NCI-H82 (cell line): ENCODE measurements at places on chromosomes 1 and 21.
A peak's percentile ranks its signal among the peaks of the same experiment; 100 is the strongest.

GRCh38 chr1:1187938-1188337, 14.3 kb downstream of the TTLL10 start:
- DNase-seq, result no peak

DNA sequence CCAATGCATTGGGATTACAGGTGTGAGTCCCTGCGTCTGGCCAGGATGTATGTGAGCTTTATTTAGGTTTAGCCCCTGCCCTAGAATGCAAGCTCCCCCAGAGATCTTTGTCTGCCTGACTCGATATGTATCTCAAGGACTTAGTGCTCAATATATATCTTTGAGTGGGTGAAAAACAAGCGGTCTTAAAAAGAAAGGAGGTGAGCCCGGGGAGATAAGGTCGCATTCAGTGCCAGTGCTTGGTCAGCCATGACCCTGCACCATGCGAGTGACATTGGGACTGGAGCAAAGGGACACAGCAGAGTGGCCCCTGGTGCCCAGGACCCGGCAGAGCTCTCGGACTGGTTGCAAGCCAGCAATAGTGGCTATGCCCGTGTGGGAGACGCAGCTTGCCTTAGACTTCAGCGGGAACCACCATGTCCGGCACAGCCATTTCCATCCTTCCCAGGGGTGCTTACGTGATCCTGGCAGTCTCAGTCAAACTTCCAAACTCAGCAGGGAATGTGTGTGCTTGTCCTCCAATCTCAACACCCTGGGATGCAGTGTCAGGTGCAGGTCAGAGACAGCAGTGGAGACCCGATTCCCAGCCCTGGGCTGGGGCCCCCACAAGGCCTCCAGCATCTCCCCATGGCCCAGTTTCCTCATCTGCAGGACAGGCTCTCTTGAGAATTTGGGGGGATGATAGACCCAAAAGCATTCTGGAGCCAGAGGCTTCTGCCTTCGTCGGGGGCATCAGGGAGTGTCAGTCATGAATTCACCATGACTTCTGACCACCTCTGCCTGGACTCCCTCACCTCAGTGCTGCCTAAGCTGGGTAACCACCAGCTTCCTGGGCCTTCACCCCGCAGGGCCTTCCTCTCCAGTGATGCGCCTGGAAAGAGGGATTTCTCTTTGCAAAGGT, 1.8 kb downstream of the MX2 start:
- no peak for DNase-seq

DNA sequence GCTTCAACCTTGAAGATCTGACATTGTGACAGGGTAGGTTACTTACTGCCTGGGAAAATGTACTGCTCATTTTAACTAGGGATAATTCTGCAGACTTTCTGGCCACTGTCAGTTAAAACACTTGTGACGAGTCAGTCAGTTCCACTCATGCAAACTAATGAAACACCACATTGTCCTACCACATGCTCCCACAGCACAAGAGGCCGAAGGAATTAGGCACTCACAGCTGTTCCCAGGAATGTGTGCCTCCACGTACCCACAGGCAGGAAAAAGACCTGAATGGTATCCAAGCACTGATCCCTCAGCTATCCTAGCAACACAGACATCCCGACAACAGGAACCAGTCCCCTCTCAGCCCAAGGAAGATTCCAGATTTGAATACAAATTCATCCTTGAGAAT, 12.3 kb downstream of the BCAR3 start:
- no peak for DNase-seq

DNA sequence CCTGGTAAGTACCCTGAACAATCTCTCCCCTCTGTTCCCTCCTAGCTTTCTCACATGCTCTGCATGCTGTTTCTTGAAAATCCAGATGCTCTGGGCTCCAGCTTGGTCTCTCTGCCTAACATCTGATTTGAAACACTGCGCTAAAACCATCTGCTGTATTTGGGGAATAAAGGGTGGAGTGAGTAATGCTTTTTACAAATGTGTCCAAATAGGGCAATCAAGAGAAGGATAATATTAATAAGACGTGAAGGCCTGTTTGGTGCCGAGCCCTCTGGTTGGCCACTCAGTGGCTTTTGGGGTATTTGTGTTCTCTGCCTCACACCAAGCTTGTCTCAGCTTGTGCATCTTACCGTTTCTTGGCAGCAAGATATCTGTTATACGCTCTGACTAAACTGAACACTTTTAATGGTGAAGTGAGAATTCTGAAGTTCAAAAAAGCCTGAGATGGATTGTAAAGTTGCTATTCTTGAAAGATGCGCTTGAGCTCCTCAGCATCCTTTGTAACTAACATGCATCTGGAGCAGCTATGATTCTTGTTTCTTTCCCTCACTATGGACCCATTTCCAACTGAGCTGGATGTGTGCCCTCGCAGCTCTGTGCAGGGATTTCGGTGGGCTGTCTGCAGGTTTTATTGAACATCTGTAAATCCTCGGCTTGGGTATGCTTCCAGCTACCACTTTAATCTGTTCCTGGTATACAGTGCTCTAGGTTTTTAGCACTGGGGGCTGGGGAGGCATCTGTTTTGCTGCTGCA, 269.4 kb downstream of the RWDD3 start:
- no peak for DNase-seq

DNA sequence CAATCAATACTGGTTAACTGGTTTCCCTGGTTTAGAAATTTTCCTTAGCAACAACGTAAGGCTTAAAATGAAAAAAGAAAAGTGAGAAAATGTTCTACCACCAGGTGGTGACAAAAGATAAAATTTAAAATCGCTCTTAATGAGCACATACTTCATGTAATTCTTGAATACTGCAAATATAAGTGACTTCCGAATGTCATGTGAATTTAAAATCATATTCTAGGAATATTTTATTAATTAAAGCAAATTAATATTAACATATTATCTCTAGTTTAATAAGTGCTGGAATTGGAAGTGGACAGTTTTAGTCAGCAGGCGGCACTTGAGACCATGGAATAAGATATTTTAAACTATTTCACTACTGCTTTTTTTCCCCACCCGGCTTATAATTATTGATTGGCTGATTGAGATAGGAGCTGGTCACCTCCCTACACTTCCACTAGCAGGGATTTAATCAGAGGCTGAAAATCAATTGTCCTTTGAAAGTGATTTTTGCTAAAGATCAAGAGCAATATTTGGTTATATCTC, 5.0 kb upstream of the ADAMTS1 start:
- DNase-seq, result peak; percentile 57

- no peak for DNase-seq
Observed at GRCh38 chr21:14567331-14568279, 21.5 kb upstream of the SAMSN1 start.

- no peak for DNase-seq
Observed at GRCh38 chr1:95093296-95093695, 20.5 kb upstream of the ALG14 start.

DNA sequence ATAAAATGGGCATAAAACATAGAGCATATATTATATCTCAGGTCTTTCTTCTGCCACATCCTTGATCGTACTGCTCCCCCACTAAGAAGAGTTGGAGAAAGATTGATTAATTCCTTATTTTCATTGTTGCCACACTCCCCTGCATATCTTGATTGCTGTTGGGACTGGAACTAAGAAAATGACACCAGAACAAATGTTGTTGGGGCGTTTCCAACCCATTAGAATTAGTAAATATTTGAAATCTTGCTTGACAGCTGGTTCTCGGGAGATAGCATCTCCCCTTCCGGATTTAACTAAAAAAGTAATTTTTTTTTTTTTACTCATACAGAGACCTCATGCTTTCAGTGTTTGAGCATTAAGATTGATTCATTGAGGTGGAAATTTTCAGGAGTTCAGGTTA, 493.0 kb upstream of the PLXNA2 start:
- DNase-seq, result no peak

DNA sequence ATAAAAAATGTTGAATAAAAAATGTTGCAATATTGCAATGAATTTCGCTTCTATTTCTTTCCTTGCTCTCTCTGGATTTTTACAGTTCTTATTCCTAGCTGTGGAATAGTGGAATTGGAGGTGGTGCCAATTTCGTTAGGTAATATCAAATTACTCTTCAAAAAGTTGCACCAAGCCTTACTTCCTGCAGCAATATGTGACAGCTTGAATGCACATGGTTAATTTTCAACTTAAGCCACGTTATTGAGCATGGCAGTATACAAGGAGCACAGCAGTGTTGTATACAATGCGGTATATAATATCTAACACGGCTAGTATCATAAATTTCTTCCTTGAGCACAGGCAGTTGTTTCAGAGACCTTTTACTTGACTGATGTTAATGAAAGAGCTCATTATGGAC, 152.5 kb downstream of the NOS1AP start:
- no peak for DNase-seq

DNA sequence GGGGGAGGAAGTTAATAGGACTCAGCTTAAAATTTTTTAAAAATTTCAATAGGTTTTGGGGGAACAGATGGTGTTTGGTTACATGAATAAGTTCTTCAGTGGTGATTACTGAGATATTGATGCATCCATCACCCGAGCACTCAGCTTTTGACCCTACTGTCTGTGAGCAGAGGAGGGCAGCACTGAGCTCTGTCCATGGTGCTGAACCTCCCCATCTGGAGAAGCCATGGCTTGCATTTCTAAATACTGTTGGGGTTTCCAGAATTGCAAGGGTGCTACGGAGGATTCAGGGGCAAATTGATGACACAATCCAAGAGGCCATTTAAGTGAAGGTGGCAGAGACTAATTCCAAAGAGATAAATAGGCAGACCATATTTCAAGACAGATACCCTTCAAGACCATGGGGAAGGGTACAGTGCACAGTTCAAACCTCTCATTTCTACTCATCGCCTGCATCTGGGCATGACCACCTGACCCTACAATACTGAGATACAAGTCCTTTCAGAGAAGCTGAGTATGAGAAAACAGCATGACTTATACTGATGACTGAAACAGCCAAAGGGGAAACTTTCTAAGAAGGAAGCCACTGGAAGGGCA, 17.2 kb downstream of the SYT2 start:
- peak; percentile 82 for DNase-seq

DNA sequence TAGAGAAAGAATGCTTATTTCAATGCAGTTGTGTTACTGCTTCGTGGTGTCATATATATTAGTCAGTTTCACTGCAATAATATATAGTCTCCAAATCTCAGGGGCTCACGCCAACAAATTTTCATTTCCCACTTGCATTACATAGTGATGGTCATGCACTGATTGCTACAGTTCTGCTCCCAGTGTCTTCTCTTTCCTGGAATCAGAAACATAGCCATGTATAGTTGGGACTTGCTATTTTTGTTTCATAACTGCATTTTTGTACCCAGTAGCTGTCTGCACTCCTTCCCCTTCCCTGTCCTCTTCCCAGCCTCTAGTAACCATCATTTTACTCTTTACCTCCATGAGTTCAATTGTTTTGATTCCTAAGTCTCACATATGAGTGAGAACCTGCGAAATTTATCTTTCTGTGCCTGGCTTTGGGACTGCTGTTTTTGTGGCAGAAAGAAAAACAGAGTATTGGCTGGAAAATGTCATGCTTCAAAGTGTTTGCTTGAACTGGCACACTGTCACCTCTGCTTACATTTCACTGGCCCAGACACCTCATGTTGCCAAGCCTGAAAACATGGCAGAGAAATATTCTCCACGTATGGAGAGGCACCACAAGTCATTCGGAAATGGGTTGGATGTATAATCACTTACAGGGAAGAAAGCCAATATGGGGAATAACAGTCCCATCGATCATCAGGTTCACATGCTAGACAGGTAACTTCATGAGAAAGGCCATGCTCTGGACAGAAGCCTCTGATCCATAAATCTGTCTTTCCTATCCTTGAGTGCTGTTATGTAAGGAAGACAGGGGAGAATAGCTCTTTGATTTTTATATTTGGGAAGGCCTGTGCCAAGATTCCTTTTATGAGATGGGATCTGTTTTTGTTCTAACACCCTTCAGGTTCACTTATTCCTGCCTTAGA, 60.4 kb upstream of the BACH1 start:
- DNase-seq, result no peak

GRCh38 chr1:11639372-11639771, 14.9 kb downstream of the FBXO2 start:
- no peak for DNase-seq

DNA sequence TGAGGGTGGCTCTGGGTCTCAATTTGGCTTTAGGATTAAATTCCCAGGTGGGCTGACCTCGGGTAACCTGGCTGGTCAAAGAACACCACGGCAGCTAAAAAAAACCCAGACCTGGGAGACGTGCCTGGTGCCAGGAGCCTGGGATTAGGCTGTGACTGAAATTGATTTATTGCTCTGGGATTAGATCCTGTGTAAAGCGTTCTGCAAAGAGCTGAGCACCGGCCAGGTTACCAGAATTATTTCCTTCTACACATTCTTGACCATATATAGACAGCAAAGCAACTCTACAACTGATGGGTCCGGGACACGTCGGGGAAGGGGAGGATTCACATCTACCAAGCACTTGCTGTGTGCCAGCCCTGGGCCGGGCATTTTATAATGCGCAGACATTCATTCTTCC, 45.2 kb downstream of the TMCO4 start:
- peak; percentile 98 for DNase-seq

- DNase-seq, result no peak
Observed at GRCh38 chr1:152836870-152837269, 5.8 kb upstream of the LCE6A start.

- DNase-seq, result no peak
Observed at GRCh38 chr1:10283318-10283984, 73.1 kb downstream of the KIF1B start.

- DNase-seq, result no peak
Observed at GRCh38 chr1:153359241-153359640, 1.6 kb downstream of the S100A9 start.

DNA sequence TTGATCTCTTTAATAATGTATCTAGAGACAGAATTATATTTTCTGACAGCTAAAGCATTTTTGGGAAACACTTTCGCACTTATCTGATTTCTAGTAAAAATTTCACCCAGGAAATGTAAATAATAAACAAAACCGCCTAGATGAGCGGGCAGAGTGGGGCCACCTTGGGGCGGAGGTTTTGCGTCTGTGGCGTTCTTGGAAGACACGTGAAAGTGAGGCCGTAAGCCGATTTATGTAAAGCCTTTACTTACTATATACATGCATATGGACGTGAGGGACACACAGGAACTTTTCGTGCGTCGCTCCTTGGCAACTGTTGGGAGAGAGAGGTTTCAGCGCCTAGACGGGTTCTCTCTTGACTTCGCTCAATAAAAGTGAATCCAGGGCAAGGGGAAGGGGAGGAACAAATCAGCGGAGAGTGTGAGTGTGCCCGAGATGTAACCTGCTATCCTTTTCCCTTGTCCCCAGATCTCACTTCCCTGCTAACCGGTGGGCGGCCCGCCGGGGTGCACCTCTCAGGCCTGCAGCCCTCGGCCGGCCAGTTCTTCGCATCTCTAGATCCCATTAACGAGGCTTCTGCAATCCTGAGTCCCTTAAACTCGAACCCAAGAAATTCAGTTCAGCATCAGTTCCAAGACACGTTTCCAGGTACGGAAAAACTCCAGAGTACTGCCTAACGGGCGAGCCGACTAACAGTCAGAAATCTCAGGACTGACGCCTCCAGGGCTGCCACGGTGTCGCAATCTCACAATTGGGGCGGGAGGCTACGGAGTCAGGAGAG, 1.7 kb downstream of the HLX start:
- DNase-seq, result peak; percentile 90

DNA sequence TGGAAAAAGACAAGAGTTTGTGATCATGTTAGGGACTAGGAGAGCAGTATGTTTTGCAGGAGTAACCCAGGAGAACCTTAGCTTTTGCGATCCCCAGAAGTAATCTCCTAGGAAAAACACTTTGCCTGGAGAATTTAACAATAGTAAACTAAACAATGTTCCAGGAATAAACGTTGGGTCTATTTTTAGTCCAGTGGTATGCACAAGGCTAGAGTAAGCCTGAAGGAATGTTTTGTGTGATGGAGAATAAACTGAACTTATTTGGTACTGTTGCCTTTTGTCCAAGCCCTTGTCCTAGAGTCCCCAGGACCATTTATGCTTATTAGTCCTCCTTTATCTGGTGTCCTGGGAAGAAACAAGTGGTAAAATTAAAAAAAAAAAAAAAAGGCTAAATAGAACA, 28.7 kb upstream of the RGS5 start:
- DNase-seq, result no peak
